ENCODE measurements at places on chromosomes 11 and 22.

DNA sequence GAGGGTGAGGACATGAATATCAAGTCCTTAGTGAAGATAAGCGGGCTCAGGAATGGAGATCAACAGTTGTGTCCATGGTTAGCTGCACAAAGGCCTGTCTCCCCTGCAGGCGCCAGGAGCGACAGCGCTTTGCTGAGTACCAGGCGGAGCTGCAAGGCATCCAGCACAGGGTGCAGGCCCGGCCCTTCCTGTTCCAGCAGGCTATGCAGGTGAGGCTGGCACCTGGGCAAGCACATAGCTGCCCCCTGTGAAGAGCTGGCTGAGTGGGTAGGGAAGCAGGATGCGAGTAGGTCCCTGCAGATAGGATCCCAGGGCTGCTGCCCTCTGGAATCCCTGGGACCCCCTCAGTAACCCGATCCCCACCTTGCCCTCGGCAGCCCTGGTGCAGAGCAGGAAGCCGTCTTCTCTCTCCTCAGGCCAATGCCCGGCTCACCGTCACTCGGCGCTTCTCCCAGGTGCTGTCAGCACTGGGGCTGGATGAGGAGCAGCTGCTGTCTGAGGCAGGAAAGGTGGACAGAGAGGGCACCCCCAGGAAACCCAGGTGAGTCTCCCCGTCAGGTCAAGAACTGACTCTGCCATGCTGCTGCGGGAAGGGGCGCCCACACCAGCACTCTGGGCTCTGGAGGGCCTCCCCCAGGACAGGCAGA lies 2.6 kb upstream of the SART1 start:
- no peak for DNase-seq

DNA sequence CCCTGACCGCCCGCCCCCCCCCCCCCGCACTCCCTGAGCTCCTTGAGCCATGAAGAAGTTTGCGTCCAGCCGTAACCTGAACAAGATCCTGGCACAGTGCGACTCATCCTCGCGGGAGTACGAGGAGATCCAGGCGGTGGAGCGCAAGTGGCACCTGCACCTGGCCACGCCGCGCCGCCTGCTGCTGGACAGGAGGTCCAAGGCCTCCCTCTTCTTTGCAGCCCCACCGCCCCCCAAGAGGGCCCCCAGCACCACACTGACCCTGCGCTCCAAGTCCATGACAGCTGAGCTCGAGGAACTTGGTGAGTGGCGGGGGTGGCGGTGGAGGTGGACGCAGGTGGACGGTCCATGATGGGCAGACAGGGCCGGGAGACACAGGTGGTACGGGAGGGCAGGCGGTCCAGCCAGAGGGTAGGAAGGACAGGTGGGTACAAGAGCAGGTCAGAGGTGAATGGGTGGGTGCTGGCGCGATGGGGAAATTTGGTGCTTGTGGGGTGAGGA lies 32.1 kb upstream of the ACR start:
- no peak for DNase-seq

GRCh38 chr11:128888034-128888985 lies 2.8 kb upstream of the KCNJ5 start:
- DNase-seq: no peak

DNA sequence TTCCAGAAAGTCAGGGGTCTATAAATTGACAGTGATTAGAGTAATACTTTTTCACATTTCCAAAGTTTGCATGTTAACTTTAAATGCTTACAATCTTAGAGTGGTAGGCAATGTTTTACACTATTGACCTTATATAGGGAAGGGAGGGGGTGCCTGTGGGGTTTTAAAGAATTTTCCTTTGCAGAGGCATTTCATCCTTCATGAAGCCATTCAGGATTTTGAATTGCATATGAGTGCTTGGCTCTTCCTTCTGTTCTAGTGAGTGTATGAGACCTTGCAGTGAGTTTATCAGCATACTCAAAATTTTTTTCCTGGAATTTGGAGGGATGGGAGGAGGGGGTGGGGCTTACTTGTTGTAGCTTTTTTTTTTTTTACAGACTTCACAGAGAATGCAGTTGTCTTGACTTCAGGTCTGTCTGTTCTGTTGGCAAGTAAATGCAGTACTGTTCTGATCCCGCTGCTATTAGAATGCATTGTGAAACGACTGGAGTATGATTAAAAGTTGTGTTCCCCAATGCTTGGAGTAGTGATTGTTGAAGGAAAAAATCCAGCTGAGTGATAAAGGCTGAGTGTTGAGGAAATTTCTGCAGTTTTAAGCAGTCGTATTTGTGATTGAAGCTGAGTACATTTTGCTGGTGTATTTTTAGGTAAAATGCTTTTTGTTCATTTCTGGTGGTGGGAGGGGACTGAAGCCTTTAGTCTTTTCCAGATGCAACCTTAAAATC lies 5.3 kb downstream of the MALAT1 start:
- no peak for DNase-seq

GRCh38 chr11:83764643-83765042 lies 478.5 kb upstream of the CCDC90B start:
- no peak for DNase-seq

- no peak for DNase-seq
Observed at GRCh38 chr22:45837508-45837907, 139.5 kb downstream of the WNT7B start.

GRCh38 chr22:50185375-50186087 lies at the start of gene TRABD:
TSS of gene TRABD (plus strand) at chr22:50185913. CDS start at chr22:50193061, 7,148 bp downstream.
- peak; percentile 55 for DNase-seq

- DNase-seq: no peak
Observed at GRCh38 chr22:38067761-38068360, 10.7 kb downstream of the PICK1 start.

DNA sequence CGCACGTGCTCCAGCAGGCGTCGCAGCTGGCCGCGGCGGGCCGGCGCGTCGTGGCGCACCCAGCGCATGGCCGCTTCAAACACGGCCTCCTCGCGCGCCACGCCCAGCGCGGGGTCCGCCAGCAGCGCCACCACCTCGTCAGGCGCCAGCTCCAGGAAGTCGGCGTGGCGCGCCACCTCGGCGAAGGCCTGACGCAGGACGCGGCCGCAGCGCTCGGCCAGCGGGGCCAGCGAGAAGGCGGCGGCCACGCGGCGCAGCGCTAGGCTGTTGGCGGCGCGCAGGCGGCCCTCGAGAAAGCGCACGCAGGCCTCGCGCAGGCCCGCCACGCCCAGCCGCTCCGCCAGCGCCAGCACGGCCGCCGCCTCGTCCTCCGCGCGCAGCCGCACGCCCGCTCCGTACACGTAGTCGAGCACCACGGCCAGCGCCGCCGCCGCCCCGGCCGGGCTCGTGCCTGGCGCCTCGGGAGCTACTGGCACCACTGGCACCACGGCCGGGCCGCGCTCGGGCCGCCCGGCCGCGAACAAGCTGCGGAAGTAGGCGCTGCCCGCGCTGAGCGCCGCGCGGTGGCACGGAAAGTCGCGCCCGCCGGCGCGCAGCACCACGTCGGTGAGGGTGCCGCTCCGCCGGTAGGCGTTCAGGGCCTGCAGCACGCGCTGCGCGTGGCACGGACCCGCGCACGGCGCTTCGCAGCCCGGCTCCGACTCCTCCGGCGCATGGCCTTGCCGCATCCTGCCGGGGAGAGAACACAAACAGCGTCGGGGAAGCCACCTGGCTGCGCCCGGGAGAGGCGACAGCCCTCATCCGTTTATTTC lies 2.9 kb downstream of the KLHL35 start:
- no peak for DNase-seq

- DNase-seq: no peak
Observed at GRCh38 chr11:24634606-24635160, 137.8 kb downstream of the LUZP2 start.

GRCh38 chr22:20550851-20551744 lies 43.7 kb downstream of the MED15 start:
- no peak for DNase-seq

GRCh38 chr11:3367221-3367620 lies 11.7 kb downstream of the ZNF195 start:
- no peak for DNase-seq

DNA sequence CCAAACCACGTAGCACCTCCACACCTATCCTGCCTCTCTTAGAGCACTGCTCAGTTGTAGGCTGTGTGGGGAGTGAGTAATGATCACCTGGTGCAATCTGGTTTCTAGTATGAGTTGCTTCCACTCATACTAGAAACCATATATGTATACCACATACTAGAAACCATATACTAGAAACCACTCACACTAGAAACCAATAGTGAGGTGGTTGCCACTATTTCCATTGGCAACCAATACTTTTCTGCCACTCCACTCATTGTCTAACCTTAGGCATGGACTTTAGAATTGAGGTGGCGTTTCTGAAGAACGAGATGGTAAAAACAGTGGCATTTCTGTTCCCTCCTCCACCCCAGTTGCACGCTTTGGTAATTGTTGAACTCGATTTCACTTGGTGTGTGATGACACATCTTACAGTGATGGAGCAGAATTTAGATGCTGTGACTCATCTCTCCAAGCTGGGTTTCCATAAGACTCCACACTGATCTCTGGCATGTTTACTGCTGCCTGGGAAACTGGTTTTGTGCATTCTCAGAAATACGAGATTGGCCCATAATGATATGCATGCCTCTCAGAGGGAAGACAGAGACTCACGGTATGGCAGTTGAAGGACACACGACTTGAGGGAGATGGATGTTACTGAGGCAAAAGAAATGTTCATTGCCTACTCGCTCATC lies 82.9 kb downstream of the KIRREL3 start:
- no peak for DNase-seq

- DNase-seq: no peak
Observed at GRCh38 chr22:41969110-41969646, at the start of gene SEPTIN3. TSS of gene SEPTIN3 (plus strand) at chr22:41969443. CDS start at chr22:41971493, 2,050 bp downstream.

GRCh38 chr11:64233913-64234586 lies at the start of gene VEGFB:
TSS of gene VEGFB (plus strand) at chr11:64234584. CDS start at chr11:64234834, 250 bp downstream.
- no peak for DNase-seq

Measured in DMS 273 treated with DMSO at 0.1 percent for 48 hours (cell line).